Fibroblast of skin of right quadriceps (primary cell): ENCODE measurements at places on chromosomes 1 and 21.

DNA sequence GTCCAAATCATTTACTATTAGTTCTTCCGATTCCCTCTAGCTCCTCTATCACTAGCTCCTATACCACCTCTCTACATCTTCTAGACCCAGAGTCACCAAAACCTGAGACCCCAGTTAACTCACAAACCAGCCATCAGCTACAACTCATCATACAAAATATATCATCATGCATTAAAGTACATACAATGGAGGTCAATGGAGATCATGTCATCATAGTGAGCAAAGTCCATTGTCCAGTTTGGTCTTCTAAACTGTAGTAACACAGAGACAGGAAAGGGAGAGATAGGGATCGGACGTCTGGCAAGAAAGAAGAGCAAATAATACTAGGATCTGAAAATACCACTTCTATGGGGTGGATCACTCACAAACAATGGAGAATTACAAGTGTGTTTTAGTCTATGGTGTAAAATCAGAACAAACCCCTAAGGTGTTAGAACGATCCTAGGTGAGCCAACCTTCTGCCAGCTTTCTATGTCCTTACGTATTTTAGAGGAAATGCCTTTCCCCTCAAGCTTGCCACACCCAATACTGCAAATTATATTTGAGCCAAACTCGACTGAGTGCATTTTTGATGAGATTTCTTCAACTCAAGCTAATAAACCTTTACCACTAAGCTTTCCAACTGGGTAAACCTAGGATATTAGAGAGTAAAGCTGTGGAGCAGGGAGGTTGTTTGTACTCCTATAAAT, 3.9 kb downstream of the ADIPOR1 start:
- no peak for DNase-seq

- peak; percentile 68 for DNase-seq
These were observed 9.4 kb downstream of the NPHP4 start for GRCh38 chr1:5982868-5983267.

DNA sequence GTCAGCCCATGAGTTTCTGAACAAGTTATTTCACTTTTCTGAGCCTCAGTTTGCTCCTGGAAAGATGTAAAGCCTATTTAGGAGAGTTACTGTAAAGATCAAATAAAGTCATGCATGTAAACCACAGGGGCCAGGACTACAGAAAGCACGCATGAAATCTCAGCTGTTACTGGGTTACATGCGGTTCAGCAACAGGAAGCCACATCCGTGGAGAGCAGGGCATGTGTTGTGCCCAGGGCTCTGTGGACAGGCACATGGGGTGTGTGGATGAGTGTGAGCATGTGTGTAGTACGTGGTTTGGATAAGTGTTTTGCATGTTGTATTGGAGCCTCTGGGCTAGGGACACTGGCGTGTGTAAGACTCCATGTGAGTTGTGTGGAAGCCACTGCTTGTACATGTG, 2.2 kb upstream of the EPHA2 start:
- DNase-seq = no peak

GRCh38 chr1:162065016-162065415, 4.5 kb upstream of the NOS1AP start:
- no peak for DNase-seq

DNA sequence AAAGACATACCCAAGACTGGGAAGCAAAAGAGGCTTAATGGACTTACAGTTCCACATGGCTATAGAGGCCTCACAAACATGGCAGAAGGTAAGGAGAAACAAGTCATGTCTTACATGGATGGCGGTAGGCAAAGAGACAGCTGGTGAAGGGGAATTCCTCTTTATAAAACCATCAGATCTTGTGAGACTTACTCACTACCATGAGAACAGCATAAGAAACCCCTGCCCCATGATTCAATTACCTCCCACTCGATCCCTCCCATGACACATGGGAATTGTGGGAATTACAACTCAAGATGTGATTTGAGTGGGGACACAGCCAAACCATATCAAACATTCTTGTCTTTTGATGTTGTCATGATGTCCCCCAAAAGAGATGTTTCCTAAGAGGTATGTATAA, 103.3 kb downstream of the DUSP10 start:
- DNase-seq = no peak

DNA sequence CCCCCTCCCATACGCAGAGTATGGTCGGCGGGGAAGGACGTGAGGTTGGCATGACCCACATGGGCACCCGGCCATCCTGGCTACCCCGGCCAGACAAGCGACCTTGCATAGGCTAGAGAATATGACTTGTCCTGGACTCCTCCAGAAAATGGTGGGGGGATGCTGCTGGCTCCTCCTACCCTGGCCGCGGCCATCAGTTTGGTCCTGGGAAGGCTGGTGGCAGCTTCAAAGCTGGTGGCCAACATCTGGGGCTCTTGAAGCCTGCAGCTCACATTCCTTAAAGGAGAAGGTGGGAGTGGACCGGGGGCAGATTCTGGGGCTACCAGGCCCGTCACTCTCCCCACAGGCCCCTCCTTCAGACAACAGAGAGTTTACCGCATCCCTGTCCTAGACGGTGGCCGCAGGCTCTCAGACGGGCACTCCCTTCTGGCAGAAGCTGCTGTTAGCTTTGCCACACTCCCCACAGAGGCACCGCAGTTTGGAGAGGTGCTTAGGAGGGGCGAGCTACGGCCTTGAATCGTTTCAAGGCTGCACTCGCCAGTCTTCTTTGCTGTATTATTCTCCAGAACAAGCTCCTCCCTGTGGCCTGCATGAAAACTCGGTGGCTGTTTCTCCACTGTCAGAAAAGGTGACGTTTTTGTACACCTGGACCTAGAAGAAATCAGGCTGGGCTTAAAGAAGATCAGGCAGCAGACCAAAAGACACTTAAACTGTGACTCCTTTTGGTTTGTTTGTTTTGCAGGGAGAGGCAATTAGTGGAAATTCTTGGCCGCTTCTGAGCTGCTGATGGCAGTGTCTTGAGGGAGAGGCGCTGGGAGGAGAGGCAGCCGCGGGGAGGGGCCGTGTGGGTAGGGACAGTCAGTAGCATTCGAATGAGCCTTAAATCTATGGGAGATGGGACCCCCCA, 68.0 kb downstream of the RUNX3 start:
- DNase-seq = no peak

DNA sequence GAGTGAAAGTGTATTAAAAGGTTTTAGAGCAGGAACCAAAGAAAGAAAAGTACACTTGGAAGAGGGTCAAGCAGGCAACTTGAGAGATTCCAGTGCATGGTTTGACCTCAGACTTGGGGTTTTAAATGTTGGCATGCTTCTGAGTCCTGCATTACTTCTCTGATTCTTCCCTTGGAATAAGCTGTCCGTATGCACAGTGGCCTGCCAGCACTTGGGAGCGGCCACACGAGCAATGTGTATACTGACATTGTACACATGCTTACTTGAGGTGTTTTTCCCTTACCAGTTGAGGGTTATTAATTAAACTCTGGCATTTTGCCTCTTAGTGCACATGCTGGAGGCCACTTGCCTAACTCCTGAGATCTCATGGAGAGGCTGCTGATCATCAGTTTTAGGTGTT, 786.6 kb upstream of the RGS18 start:
- DNase-seq = no peak

GRCh38 chr1:233668725-233669294, 54.9 kb downstream of the KCNK1 start:
- peak; percentile 32 for DNase-seq

DNA sequence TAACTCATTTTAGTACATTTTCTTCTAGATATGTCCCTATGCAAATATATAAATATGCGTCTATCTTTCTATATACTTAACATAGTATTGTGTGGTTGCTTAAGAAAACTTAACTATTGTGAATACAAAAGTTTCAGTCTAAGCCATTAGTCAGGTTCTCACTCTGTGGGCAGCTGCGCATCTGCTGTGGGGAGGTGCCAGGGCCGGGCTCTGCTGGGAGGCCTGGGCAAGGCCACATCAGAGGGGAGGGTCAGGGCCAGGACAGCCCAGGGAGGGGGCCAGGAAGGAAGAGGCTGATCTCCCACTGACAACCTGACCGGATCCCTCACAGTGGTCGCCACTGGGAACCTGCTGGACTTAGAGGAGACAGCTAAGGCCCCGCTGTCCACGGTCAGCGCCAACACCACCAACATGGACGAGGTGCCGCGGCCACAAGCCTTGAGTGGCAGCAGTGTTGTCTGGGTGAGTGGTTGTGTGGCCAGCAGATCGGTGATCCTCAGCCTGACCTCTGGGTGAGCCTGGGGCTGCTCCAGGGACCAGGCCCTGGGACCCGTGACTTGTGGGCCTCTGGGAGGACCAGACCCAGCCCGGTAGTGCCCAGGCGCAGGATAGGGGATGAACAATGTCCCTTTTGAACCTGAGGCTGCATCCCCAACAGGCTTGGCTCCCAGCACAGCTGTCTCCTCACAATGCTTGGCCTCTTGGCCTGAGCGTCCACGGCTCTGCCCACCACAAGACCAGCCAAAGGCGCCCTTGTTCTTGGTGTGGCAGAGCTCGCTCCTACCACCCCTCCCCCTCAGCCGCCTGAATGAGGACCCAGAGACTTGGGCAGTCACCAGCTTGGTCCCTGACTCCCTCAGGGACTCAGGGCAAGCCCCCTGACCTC, 20.2 kb downstream of the LDLRAP1 start:
- DNase-seq = no peak

DNA sequence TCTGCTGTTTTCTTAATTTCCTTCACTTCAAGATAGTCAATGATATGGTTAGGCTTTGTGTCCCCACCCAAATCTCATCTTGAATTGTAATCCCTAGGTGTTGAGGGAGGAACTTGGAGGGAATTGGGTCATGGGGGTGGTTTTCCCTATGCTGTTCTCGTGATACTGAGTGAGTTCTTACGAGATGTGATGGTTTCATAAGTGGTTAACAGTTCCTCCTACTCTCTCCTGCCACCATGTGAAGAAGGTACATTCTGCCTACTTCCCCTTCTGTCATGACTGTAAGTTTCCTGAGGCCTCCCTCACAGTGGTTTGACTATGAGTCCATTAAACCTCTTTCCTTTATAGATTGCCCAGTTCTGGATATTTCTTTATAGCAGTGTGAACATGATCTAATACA, 74.0 kb upstream of the SAMSN1 start:
- no peak for DNase-seq

DNA sequence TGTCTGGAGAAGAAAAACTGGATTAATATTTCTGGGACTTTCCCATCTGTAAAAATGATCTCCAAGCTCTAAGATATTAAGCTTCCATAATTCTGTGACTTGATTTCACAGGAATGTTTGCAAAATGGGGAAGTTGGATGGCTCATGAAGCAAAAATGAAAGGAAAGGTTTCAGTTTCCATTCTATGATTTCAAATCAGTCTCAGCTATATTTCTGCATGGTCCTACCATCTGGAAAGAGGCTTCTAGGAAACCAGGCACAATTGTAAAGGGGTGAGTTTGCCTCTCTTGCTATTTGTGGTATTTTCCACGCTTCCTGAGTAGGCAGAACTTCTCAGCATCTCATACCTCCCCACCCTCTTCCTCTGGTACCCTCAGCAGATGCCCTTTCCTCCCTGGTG, 22.4 kb upstream of the ACTN2 start:
- DNase-seq = no peak

GRCh38 chr1:41915786-41916571, 2.7 kb downstream of the HIVEP3 start:
- DNase-seq = no peak

DNA sequence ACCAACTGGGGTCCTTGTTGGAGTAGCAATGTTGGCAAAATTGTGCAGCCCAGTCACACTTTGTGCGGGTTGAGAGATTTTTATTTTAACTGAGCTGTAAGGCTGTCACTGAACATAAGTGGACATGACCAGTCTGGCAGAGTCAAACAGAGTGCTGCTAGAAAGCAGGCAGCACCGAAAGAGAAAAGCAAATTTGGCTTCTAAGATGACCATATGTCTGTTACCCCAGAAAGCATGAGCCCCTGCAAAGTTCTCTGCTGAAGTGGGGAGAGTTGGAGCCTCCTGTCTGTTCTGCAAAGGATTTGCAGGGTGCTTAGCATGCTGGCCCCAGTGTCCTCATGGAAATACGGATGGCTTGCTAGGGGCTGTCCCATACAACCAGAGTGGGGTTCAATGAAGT, 220.4 kb downstream of the PBX1 start:
- no peak for DNase-seq

DNA sequence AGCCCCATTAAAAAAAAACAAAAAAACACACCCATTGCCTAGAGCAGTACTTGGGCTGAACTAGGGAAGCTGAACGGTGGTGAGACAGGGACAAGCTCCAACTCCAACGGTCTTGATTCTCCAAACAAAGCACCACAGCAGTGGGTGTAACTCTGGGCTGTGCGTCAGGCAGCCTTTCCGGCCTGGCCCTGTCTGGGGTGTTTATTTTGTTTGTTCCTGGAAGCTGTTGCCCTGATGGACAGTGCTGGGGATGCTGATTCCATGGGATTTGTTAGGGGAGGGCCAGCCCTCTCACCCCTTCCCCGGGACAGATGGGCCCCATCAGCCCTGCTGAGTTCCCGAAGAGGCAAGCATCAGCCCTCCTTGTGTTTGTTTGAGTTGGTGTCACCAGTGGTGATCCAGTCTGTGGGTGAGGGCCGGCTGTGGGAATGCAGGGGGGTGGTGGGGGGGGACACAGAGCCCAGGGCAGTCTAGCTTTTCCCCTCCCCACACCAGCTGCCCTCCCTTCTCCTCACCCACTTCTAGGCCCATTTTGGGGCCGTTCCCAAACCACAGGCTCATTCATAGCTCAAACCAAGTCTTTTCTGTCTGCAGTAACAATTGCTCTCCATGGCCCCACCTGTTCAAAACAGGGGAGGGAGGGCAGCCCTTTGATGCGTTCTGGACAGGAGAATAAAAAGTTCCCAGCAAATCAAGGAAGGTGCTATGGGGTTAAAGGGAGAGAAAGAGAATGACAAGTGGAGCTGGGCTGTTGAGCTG, 4.5 kb downstream of the WNT2B start:
- no peak for DNase-seq

DNA sequence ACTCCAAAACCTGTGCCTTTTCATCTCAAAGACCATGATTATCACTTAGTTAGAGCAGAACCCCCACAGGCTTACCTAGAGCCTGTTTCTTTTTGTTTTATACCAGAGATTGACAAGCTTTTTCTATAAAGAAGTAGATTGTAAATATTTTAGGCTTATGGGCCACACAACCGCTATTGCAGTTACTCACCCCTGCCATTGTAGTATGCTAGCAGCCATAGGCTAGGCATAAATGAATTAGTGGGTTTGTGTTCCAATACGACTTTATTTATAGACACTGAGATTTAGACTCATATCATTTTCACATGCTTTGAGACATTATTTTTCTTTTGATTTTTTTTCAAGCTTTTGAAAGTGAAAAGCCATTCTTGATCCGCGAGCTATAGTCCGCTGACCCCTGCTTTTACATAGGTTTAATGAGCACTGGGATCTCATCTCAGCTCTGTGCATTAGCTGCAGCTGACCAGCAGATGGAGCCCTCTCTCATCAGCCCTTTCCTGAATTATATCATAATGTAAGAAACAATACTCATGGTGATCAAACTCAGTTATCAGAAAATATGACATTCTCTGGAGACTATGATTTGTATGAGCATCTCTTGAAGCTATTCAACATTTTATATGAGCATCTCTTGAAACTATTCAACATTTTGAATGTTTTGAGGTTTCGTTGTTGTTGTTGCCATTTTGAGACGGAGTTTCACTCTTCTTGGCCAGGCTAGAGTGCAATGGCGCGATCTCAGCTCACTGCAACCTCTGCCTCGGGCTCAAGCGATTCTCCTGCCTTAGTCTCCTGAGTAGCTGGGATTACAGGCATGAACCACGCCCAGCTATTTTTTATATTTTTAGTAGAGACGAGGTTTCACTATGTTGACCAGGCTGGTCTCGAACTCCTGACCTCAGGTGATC, 111.9 kb upstream of the L1TD1 start:
- DNase-seq = peak; percentile 32

GRCh38 chr21:31706562-31706961, 25.4 kb downstream of the SCAF4 start:
- no peak for DNase-seq

GRCh38 chr21:38822778-38823238, 17.1 kb downstream of the ETS2 start:
- no peak for DNase-seq
